Brain microvascular endothelial cell (primary cell): ENCODE measurements at places on chromosomes 7 and 10.

- DNase-seq = no peak
Observed at GRCh38 chr10:80861882-80862281, 324.2 kb downstream of the SH2D4B start.

DNA sequence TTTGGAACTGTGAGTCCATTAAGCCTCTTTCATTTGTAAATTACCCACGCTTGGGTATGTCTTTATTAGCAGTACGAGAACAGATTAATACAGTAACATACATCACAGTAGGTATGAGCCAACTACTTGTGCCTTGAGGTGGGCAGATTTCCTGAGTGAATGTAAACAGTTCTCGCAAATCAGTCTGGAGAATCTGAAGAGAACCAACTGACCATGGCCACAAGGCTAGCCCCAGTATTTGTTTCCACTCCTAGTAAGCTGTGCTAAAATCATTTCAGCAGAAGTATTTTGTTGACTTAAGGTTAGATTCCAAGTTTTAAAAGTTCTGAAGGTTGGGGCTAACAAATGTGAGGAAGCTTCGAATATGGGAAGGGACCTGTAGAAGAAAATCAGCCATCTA lies 82.9 kb downstream of the NOD1 start:
- no peak for DNase-seq

DNA sequence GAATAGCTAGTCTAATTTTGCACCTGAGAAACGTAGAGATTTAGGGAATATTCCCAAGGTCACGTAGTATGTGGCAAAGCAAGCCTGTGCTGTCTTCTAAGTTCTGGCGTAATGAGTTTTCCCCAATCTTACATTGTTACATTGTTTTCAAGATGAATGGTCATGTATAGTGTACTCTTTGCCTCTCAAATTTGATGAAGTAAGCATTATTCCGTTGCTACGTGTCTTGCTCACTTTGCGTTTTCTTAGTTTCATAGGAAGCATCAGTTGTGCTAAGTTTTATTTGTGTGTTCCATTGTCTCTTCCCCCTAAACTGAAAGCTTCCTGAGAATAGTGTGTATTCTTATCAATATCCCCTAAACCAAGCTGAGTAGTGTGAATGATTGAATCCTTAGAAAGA lies 637.6 kb upstream of the C7orf33 start:
- no peak for DNase-seq

- DNase-seq = no peak
Observed at GRCh38 chr10:23190872-23191763, 994 bp upstream of the PTF1A start.

DNA sequence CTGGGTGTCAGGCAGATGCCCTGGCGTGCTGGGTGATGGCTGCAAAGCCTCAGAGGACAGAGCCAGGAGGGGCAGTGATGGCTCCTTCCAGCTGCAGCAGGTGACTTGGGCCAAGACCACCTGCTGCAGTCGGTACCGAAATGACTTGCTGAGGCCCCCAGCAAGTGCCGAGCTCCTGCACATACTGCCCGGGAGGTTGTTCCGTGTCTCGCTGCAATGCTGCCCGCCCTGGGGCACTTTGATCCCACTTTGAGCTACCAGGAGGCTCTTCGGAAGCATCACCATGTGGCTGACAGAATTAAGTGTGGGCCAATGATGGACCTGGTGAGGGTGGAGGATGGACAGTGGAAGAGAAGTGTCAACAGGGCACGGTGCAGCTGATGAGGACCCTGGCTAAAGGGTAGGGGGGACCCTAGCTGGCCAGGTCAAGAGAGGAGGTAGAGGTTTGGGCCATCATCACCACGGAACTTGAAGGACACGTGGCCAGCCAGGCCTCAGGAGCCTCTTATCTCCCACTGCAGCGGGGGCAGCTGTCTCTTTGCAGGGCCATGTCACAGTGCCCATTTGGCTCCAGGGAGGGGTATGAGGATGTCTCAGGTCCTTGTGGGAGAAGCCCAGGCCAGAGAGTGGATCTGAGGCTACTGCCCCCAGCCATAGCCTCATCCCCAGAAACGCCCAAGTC lies 51.1 kb upstream of the NANOS1 start:
- DNase-seq = no peak

- DNase-seq = no peak
Observed at GRCh38 chr7:76063525-76063924, 15.6 kb downstream of the MDH2 start.

DNA sequence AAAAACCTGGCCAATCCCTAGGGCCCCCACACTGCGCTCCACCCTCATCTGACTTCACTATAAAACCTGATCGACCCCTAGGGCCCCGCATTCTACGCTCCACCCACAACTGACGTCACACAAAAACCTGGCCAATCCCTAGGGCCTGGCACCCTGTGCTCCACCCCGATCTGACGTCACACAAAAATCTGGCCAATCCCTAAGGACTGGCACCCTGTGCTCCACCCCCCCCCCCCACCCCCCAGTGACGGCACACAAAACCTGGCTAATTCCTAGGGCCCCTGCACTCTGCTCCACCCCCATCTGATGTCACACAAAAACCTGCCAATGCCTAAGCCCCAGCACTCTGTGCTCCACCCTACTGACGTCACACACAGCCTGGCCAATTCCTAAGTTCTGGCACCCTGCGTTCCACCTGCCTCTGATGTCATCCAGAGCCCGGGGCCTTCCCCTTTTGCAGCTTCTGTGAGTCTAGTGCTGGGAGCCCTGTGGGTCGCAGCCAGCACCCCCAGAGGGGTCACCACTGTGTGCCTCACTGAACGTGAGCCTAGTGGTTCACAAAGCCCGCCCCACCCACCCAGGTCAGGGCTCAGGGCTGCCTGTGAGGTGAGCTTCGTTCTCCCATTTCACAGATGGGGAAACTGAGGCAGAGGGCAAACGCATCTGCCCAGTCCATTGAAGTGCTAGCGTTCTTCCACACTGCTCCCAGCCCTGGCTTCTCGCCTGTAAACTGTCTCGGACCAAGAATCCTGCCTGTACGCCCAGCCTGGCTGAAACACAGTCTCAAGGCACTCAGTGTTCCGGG lies 40.6 kb downstream of the MICALL2 start:
- no peak for DNase-seq

GRCh38 chr10:110279407-110279986 lies 25.2 kb downstream of the SMNDC1 start:
- peak; percentile 60 for DNase-seq

- DNase-seq = peak; percentile 8
Observed at GRCh38 chr10:119608316-119609155, 11.8 kb upstream of the TIAL1 start.
